ENCODE measurements at places on chromosomes 6 and 20.

GRCh38 chr20:63856098-63856511 is 5.2 kb upstream of the ABHD16B start:
- DNase-seq, result no peak

DNA sequence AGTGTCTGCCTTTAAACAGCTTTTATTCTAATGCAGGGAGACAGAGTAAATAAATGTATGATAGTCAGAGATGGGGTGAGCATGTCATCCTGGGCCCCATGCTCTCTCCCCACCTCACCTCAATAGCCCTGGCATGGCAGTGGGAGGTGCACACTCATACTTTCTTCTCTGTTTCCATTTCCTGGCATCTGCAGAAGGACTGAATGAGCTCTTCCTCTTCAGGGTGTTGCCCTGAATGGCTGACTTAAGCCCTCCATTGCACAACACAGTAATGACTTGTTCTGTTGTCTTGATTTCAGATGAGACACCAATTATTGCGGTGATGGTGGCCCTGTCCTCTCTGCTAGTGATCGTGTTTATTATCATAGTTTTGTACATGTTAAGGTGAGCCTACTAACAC is 57.0 kb upstream of the GNRH2 start:
- DNase-seq, result no peak

DNA sequence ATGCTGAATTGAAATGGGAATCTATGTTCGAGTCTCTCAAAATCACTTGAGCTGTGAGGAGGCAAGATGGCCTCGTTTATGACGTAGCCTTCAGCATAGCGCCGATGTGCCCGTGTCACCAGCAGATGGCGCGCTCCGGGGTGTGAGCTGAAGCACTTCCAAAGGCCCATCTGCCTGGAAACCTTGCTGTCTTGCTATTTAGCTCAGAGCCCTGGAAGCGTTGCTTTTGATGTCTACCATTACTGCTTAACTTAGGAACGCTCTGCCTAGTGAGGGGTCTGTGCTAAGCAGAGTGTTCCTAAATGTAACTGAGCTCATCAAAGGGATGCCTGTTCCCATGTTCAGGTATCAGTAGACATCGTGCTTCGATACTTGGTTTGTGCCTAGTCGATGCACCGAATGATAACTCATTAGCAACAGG is 67.7 kb downstream of the SYCP2L start:
- no peak for DNase-seq

GRCh38 chr6:151326116-151326825 is 65.1 kb downstream of the ZBTB2 start:
- DNase-seq, result no peak

GRCh38 chr6:136037242-136037875 is 185.9 kb downstream of the PDE7B start:
- no peak for DNase-seq

- DNase-seq, result no peak
Measured at GRCh38 chr6:46741910-46742309, 4.8 kb upstream of the ANKRD66 start.

GRCh38 chr6:89797317-89797716 is 22.3 kb downstream of the MDN1 start:
- DNase-seq, result no peak

DNA sequence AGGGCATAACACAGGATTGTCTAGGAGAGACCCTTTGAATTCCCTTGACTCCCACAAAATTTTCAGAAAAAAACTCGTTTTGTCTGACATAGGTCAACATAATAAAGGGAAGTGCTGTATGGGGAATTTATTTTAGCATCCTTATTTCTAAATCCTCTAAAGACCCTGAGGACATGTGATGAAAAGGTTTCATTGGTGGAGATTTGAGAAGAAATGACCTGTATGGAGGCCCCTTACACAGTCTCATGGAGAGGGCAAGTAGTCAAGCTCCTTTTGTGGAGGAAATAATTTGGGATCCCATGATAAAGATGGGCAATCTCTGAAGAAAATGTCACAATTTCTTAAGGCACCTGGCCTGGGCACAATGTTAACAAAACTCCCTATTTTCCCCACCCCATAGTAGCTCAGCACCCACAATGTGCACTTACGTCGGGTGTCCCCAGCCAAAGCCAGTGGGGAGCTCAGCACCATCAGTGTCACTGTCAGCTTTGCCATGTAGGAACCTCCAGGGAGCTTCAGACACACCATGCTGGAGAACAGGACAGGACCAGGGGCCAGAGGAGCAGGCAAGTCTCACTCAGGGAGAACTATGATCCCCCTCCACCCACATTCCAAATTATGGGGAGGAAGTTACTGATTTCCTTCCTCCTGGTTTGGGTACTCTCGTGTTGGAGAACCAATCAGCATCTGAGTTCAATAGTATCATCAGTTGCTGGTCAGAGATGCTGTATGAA is at the start of gene HLA-DRB5:
Gene HLA-DRB5 (minus strand): TSS at position 591 of the 734 bp plus-strand sequence. CDS start 63 bp downstream, at position 528.
- DNase-seq, result no peak

DNA sequence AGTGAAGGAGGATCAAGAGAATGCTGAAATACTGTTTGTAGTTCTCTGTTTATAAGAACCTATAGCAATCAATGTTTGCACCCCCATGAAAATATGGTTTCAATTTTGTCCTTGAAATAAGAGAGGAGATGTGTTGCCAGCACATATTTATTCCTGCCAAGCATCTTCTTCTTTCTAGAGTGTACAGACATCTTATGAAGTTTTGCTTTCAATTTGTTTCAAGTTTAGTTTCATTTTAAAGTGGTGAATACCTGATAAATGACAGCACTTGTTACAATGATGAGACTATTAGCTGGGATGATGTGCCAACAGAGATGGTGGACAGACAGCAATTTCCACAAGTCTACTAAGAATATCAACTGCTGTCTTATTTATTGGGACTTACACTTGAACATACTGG is 39.2 kb upstream of the CENPW start:
- no peak for DNase-seq

DNA sequence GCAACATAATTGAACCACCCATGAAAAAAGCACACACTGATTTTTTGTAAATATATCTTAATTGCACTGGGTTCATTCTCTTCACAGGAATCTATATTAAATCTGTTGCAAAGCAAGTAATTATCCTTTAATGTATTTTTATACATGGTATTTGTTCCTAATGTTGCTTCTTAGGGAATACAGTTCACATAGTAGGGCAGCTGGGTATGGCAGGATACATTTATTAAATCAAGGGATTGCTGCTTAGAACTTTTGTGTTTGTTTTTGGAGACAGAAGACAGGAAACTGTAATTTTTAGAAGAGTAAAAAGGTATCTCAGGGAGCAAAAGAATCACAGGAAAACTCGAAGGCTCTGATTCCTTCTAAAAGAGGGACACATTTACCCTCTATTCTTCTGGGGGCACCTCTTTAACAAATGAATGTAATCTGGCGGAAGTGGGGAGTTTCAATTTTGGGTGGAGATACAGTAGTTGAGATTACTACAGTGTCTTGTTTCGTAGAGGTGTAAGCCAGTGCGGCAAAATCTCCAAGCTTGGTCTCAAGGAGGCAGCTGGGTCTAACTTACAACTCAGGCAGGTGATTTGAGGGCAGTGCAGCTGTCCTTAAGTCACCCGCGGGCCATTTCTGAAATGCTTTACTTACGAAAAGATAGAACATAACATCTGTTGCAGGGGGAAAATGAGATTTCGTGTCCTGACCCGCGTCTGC is 812 bp upstream of the SMIM13 start:
- DNase-seq, result no peak

DNA sequence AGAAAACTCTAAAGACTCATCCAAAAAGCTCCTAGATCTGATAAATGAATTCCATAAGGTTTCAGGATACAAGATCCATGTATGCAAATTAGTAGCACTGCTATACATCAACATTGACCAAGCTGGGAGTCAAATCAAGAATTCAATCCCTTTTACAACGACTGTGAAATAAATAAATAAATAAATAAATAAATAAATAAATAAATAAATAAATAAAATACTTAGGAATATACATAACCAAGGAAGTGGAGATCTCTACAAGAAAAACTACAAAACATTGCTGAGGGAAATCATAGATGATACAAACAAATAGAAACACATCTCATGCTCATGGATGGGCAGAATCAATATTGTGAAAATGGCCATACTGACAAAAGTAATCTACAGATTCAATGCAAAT is 132.0 kb upstream of the NRSN1 start:
- DNase-seq, result no peak

- no peak for DNase-seq
Measured at GRCh38 chr6:42339991-42340401, 111.7 kb downstream of the TRERF1 start.

GRCh38 chr6:85388531-85388930 is 61.4 kb upstream of the NT5E start:
- DNase-seq, result no peak

- DNase-seq, result no peak
Measured at GRCh38 chr6:73823046-73823735, 127.2 kb downstream of the CD109 start.

DNA sequence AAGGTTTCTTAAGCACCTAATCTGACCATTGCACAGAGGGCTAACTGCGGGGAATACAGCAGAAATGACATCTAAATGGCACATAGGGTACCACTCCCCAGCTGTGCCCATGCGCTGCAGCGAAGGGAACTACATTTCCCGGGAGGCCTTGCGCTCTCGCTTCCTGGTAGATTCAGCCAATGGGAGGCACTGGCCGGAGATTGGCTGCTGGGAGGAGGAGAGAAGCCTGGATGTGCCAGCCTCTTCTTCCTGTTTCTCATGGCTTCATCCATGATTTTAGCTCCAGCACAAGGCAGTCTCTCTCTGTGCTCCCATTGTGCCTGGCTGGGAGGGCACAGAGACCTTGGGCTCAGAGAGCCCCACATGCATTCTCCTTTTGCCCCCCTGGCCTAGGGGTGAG is 101.7 kb upstream of the FOXA2 start:
- DNase-seq, result no peak

GRCh38 chr6:16389642-16390041 is 151.3 kb downstream of the GMPR start:
- no peak for DNase-seq

GRCh38 chr6:36824253-36824652 is 15.0 kb downstream of the CPNE5 start:
- no peak for DNase-seq

DNA sequence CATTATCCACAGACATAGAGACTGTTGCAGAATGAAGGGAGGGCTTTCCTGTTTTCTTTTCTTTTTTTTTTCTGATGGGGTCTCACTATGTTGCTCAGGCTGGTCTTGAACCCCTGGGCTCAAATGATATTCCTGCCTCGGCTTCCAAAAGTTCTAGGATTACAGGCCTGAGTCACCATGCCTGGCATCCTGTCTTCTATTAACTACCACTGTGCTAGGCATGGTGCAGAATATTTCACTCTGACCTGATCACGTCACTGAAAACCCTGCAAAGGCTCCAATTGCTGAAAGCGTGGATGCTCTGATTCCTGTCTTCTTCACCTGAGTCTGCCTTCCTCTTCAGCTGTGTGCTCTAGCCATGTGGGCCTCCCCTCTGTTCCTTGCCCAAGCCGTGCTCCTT is 8.5 kb upstream of the DNMT3B start:
- no peak for DNase-seq

DNA sequence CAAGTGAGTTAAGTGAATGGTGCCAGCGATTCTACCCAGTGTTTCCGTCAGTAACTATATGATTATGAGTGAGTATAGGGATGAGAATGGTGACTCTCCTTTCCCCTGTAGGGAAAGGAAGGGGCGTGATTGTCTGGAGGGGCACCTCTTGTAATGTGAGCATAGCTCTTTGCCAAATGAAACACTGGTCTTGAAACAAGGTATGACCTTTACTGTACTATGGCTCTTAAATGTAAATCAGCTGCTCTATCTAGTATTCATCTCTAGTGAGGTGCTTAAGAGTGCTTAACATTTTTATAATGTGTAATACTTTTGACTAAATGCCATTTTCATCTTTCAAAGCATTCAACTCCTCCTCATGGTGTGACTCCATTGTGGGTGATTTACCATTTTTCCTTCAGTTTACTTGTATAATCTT is 11.0 kb downstream of the PANK2 start:
- DNase-seq, result no peak

DNA sequence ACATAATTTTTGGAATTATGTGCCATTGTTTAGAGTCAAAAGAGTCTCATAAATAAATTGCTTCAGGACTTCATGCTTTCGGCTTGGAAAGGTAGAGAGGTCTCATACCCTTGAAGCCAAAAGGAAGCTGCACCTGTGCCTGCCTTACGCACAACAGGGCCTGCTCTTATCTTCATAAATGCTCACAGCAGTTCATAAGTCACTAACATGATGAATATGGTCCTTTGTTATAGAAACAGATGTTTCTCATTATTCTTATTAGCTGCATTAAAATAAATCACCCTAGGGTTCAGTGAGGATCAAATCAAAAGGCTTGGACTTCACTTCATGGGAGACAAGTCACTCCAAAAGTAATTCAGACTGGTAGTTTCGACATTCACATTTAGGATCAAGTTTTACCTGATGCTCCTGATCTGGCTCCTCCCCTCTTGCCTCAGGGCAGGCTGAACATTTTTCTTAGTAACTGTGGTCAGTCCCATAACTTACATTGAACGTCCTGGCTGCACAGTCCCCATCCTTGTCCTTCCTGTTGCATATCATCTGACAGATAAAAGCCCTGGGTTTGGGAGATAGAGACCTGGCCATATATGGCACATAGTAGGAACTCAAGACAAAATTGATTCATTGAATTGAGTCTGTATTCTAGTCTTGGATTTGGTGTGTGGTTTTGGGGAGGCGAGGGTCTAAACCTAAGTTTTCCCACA is 20.7 kb upstream of the SH3BGRL2 start:
- no peak for DNase-seq

- no peak for DNase-seq
Measured at GRCh38 chr6:108714766-108715414, 133.3 kb upstream of the ARMC2 start.

- no peak for DNase-seq
Measured at GRCh38 chr20:25050501-25051350, 7.2 kb downstream of the ACSS1 start.

DNA sequence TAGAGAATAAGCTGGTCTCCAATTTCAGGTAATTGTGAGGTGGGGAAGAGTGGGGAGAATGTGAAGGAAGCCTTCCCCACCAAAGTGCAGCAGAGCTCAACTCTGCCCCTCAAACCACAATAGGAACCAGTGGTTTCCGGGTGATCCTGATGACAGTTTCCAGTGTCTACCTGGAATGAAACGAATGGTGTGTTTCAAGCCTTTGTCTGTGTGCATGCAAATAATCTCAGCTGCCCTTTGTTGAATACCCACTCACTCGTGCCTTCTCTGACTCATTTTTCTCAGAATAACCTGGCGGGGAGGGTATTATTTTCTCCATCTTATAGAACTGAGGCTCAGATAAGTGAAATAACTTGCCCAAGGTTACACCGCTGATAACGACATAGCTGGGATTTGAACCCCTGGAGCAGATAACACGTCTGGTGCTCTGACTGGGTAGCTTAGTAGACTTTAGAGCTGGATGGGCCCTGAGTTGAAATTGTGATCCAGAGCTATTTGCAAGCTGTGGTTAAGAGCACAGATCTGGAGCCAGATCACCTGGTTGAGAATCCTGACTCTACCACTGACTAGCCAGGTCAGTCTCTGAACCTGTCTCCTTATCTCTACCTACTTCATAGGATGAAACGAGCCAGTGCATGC is 85.1 kb downstream of the EYA2 start:
- no peak for DNase-seq

Data from caudate nucleus (tissue), 63 donors.